Stimulated activated CD8-positive, alpha-beta memory T cell treated with anti-CD3 and anti-CD28 coated beads, Interleukin-2, amount 100 ng/mL, for 1 hour (primary cell): ENCODE measurements at places on chromosomes 4 and X.

DNA sequence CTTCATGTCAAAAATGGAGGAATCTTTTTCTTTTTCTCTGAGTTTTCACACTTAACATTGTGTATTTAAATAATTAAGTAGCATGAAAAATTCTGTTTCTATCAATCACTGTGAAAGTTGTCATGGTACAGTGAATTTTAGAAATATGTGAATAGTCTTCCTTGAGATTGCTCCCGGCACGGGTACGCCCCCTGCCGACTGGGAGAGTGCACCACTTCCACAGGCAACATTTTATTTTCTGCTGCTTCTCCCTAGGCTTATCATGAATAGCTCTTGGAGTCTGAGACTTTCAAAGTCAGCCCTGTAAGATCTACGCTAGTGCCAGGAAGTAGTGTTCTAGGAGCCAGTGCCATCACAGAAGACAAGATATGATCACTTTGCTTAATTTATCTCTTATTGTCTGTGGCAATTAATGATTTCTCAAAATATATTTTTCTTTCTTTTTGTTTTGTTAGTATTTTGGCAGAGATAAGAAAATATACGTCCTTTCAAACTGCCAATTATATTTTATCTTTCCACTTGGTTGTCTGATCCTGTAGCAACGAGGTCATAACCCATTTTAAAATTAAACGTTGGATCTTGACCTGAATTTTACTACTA, 763.8 kb upstream of the AADAT start:
- no peak for DNase-seq

- DNase-seq, result no peak
Measured at GRCh38 chr4:73683033-73683432, 57.3 kb upstream of the CXCL8 start.

DNA sequence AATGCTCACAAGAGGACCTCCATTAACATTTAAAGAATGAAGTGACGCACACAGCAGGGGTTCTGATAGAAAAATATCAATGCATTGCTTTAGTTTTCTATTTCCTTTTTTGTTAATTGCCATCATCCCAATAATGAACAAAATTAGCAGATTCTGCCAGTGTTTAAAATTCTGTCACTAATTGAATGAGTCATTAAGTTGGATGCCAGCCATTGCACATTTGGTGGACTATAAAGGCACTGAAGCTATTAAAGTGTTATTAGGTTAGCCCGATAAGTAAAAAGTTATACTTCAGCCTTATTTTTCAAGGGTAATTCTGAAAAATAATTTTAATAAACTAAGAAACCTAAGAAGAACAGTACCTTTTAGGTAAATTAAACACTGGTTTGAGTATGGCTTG, 53.1 kb downstream of the MAP3K15 start:
- no peak for DNase-seq

GRCh38 chr4:7240306-7240705, 48.0 kb downstream of the SORCS2 start:
- DNase-seq, result no peak

DNA sequence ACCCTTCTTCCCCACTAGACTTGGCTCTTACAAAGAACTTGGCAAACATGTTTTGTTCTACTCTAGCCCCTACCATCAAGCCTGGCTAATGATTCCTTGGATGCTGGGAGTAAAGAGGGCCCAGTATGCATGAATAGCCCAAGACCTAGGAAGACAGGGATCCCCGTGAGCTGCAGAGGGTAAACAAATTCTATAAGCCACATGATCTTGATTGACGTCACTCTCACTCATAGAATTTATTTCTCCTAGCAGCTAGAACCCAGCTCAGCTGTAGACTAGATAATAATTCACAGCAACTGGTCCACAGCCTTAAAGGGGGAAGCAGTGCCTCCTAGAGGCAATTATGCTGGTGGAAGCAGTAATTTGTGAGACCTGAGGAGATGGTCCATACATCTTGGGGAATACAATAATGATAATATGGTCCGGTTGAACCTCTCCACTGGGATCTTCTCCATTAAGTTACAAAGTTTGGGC, 16.1 kb upstream of the USO1 start:
- no peak for DNase-seq

GRCh38 chrX:118853596-118853995, 30.0 kb downstream of the ZCCHC12 start:
- no peak for DNase-seq

GRCh38 chr4:153527690-153528089, 61.5 kb downstream of the TMEM131L start:
- DNase-seq, result no peak

GRCh38 chrX:100615005-100615404, 21.6 kb downstream of the TSPAN6 start:
- no peak for DNase-seq

DNA sequence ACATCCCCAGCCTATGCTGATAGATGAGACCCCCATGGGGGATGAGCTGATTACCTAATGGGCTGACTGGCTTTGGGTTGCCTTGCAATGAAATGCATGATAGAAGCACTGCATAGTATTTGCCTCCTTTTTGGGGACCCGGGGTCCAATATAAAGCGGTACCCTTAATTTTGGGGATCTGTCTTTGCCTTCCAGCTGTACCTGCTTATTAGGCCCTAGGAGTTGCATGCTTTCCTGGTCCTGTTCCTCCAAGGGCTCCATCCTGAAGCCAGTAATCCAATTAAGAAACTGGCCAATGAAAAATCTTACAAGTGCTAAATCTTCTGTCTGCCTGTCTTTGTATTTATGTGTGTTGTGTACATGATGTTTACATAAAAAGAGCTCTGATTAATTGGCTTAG, 791.6 kb downstream of the TRIML1 start:
- DNase-seq, result no peak
